ENCODE measurements at places on chromosomes 2 and 18. TPM values are rescaled to one million over a fixed set of nuclear protein-coding genes. Genes with fewer than 3 reads are reported as not detected.

SLC14A1 gene
- polyA plus RNA-seq: 2.5 TPM

SP140 gene
- polyA plus RNA-seq: 0.12 TPM

RAX gene
- not detected for polyA plus RNA-seq

HPCAL1 gene
- polyA plus RNA-seq: 22.1 TPM

C1QL2 gene
- 0.07 TPM for polyA plus RNA-seq

EPC2 gene
- polyA plus RNA-seq: 9.1 TPM

DNAJC10 gene
- 19.9 TPM for polyA plus RNA-seq

IL36A gene
- polyA plus RNA-seq: not detected

NBAS gene
- 29.1 TPM for polyA plus RNA-seq

IL36RN gene
- polyA plus RNA-seq: not detected

PSTPIP2 gene
- 2.3 TPM for polyA plus RNA-seq

CYTIP gene
- polyA plus RNA-seq: 0.47 TPM

GRB14 gene
- polyA plus RNA-seq: 56.6 TPM

CD8A gene
- 1.2 TPM for polyA plus RNA-seq

KCNG2 gene
- polyA plus RNA-seq: not detected

LYPD6 gene
- polyA plus RNA-seq: 1.8 TPM

TRAPPC12 gene
- 82.9 TPM for polyA plus RNA-seq

L3MBTL4 gene
- 2.5 TPM for polyA plus RNA-seq

MC4R gene
- polyA plus RNA-seq: not detected

MAB21L4 gene
- 2.0 TPM for polyA plus RNA-seq

MAP4K4 gene
- 10.5 TPM for polyA plus RNA-seq

TCF4 gene
- polyA plus RNA-seq: 7.3 TPM

CFC1 gene
- polyA plus RNA-seq: 207 TPM

CHRNA1 gene
- polyA plus RNA-seq: not detected

AQP12A gene
- 744 TPM for polyA plus RNA-seq

SKA1 gene
- polyA plus RNA-seq: 0.05 TPM

IL36B gene
- not detected for polyA plus RNA-seq

SESTD1 gene
- 4.0 TPM for polyA plus RNA-seq

BUB1 gene
- polyA plus RNA-seq: 0.12 TPM

CHCHD5 gene
- 30.1 TPM for polyA plus RNA-seq
